ENCODE measurements at places on chromosomes 1 and 21.
A peak's percentile ranks its signal among the peaks of the same experiment; 100 is the strongest.

- DNase-seq: peak; percentile 42
These were observed at the start of gene VWA1 for GRCh38 chr1:1435106-1435903. VWA1 (plus strand) TSS chr1:1435690; CDS start chr1:1435749, 59 bp downstream.

DNA sequence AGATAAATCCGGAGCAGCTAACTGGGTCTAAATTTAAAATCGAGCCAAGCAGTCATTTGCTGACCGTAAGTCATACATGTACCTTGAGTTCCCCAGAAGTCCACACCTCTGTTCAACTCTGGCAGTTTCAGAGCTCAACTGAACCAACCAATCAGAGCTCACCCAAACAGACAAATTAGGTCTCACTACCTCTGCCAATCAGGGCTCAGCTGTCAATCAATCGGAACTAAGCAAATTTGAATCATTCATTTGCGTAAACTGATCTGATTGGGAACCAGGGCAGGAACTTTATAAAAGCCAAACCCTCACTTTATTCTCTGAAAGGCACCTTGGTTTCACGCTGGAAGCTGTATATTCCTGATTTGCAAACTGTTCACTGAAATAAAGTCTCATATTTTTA is 11.2 kb upstream of the ACBD6 start:
- DNase-seq: no peak

DNA sequence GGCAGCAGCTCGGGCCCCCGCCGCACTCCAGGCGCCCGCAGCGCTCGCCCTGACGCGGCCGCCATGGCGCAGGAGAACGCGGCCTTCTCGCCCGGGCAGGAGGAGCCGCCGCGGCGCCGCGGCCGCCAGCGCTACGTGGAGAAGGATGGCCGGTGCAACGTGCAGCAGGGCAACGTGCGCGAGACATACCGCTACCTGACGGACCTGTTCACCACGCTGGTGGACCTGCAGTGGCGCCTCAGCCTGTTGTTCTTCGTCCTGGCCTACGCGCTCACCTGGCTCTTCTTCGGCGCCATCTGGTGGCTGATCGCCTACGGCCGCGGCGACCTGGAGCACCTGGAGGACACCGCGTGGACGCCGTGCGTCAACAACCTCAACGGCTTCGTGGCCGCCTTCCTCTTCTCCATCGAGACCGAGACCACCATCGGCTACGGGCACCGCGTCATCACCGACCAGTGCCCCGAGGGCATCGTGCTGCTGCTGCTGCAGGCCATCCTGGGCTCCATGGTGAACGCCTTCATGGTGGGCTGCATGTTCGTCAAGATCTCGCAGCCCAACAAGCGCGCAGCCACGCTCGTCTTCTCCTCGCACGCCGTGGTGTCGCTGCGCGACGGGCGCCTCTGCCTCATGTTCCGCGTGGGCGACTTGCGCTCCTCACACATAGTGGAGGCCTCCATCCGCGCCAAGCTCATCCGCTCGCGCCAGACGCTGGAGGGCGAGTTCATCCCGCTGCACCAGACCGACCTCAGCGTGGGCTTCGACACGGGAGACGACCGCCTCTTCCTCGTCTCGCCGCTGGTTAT is 2.8 kb downstream of the KCNJ9 start:
- peak; percentile 88 for DNase-seq

DNA sequence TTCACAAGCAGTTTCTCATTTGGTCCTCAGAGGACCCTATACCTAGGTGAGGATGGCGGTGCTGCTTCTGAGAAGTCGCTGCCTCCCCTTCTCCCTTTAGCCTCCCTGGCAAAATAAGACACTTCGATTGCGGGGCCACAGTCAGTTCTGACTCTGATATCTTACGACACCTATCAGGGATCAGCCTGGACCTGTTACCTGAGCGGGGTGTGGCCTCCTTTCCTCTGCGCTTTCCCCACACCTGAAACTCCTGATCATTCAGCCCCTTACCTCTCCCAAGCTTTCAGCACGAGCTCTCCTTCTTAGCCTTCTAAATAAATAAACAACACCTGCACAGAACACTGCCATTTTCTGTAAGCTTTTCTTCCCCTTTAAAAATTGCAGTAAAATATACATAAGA is 24.6 kb upstream of the GPR137B start:
- DNase-seq: no peak

- DNase-seq: no peak
These were observed 337.7 kb downstream of the SIPA1L2 start for GRCh38 chr1:232292239-232292638.

GRCh38 chr1:29236712-29237128 is 398 bp downstream of the PTPRU start:
- no peak for DNase-seq

- no peak for DNase-seq
These were observed 33.2 kb upstream of the FNBP1L start for GRCh38 chr1:93414749-93415148.

DNA sequence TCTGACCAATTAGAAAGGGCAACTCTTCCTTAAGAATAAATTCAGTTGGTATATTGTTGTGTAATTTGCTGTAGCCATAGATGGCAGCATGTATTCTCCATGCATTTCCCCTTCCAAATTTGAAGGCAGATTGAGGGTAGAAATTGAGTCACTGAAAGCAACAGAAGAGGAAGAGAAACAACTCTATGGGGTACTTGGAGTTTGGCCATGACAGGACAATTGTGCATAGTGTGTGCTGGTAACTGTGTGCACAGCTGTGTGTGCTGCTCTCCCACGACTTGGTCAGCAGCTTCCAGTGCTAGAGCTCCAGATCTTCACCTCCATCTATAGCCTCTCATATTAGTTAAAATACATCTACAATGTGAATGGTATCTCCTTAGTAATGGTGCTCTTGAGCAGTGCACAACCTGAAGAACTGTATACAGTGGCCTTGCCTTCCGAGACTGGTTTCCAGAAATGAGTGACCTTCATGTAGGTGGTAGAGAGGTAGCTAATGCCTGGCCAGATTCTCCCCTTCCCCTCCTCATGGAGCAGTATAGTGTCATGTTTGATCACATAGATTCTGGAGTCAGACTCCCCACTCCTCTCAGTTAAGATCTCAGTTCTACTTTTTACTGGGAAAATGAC is 882 bp upstream of the FCAMR start:
- no peak for DNase-seq

DNA sequence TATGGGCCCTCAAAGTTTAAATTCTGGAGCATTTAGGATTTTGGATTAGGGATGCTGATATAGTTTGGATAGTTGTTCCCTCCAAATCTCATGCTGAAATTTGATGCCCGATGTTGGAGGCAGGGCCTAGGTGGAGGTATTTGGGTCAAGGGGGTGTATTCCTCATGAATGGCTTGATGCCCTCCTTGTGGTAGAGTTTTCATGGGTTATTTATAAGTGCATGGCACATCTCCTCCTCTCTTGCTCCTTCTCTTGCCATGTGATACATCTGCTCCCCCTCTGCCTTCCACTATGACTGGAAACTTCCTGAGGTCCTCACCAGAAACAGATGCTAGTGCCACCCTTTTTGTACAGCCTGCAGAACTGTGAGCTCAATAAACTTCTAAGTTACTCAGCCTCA is 17.5 kb upstream of the NKAIN1 start:
- DNase-seq: no peak

GRCh38 chr1:241533326-241534115 is 1.3 kb downstream of the KMO start:
- DNase-seq: no peak

- DNase-seq: no peak
These were observed 273.7 kb downstream of the BARHL2 start for GRCh38 chr1:90443354-90443753.

- DNase-seq: no peak
These were observed 17.9 kb downstream of the PROX1 start for GRCh38 chr1:214005708-214006107.

- no peak for DNase-seq
These were observed 92.9 kb downstream of the GRIK3 start for GRCh38 chr1:36941316-36941978.

DNA sequence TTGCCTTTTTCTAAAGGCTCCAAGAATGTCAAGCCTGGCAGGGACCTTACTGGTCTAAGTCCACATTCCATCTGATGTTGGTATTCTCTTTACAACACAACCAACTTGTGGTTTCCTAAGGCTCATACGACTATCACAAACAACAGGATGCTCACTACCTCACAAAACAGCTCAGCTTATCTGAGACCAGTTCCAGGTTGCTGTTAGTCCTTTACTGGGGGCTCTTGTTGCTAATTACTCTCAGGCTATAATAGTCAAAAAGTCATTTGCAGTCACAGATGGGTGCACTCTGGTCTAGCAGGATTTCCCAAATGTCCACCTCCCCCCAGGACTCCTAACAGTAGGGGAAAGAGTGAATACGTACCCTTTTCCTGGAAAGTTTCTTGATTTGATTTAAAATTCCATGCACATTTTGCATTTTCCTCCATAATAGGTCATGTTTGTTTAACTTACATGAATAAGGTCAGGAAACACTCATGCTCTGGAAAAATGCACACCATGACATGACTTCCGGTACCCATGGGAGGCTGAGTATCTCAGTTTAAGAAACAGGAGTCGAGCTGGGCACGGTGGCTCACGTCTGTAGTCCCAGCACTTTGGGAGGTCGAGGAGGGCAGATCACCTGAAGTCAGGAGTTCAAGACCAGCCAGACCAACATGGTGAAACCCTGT is 16.0 kb downstream of the LCK start:
- no peak for DNase-seq

DNA sequence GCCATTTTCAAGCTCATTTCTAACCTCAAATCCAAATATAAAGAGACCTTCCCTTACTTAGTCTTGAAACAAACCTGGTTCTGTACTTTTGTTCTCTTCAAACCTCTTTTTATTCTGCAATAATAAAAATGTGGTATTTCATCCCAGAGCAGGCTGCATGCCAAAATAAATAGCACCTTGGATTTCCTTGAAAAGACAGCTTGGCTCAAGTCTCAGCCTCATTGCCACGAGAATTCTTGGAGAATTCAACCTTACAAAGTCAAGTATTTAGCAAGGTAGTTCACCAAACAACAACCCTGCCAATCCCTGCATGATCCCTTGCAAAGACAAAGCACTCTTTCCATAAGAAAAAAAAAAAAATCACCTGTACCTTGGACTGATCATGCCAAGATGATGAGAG is 33.8 kb downstream of the KANK4 start:
- no peak for DNase-seq

DNA sequence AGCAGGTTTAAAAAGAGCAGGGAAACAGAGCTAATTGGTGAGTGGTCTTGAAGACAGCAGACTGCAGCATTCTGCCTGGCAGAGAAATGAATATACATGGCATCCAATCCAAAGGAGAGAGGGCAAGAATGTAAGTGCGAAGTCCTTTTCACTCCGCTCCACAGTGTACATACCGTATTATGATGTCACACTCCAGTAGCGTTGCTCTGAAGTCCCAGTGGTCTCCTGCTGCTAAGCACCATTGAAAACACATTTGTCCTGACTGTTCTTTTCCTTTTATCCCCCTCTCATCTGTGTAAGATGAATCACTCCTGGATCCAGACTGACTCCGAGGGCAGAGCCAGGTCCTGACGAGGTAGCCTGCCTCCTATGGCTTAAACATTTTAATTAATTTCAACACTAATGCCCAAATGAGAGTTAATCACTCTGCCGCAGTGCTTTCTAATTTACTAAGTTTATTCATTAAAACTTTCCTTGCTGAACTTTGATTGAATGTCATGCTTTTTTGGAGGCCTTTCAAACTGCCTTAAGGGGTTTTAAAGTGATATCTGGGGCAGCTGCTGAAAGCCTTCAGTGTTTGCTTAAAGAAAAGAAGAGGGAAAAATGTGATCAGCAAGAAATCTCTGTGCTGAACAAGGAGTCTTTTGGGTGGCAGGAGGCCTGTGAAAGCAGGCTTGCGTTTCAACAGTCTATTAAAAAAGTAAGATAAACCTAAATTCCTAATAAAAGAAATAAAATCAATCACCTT is 227.2 kb downstream of the ATG4C start:
- no peak for DNase-seq

DNA sequence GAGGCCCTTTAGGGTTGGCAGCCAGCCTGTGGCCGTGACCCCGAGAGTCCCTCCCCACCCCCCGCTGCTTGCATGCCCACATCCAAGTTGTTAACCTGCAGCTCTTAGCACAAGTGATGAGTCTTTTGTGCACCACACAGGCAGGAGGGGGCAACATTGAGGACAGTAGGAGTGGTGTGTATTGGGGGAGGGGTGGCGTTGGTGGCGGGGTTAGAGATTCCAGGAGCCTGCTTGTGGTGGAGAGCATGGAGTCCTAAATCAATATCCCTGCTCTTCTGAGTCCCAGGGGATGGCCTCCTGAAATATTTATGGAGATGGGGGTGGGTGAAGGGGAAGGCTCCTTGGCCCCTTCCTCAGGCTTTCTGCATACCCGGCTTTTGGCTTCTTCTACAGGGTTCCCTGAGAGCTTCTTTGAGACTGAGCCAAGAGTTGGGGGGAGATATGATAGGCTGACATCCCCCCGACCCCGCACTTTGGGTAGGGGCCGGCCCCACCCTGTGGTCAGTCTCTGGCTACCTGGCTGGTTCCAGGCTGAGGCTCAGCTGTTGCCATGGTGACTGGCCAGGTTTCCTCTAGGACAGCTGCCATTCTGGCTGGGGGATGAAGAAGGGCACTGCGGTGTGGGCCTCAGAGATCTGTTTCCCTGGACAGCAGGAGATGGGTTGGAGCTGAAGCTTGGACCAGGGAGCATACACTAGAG is 5.0 kb downstream of the CHRNB2 start:
- DNase-seq: no peak

DNA sequence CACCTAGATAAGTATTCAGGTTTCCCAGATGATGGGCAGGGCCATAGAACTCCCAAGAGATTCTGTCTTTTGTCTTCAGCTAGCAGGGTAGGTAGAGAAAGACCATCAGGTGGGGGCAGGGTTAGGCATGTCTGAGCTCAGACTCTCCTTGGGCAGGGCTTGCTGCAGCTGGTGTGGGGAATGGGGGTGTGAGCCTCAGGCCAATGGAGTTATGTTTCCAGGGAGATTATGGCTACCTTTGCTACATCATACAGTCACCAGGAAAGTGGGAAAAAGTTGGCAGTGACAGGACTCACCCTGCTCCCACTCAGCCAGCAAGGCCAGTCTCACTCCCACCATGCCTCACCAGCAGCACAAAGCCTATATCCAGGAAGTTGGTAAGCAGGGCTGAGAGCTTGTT is 77.8 kb downstream of the DRAM2 start:
- no peak for DNase-seq

GRCh38 chr1:9194024-9194423 is 40.5 kb upstream of the H6PD start:
- no peak for DNase-seq

DNA sequence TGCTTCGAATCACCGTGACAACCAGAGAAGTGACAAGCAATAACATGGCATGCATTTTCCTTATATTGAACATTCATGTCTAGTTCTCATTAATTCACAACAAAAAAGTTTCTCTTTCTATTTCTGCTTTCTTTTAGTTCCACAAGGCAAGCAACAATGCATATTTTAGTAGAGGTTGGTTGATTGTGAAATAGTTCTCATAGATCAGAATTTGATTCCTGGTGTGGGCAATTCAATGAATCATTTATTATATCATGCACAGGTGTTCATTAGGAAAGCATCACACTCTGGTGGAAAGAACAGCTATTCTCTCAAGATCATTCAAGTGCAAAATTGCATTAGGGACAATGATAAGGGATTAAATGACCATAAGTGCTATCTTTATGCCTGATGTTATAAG is 980.9 kb downstream of the BRINP3 start:
- DNase-seq: no peak

GRCh38 chr1:15799928-15800835 is 7.3 kb downstream of the UQCRHL start:
- DNase-seq: no peak

- DNase-seq: no peak
These were observed 498 bp upstream of the CLCA2 start for GRCh38 chr1:86423473-86423872.

- no peak for DNase-seq
These were observed 16.6 kb downstream of the TEX35 start for GRCh38 chr1:178529364-178530036.
